ENCODE measurements at places on chromosomes 1 and 21. TPM values are rescaled to one million over a fixed set of nuclear protein-coding genes. Genes with fewer than 3 reads are reported as not detected.

Gene S100A2
- total RNA-seq: 34.8 TPM

Gene OR2L8
- total RNA-seq: not detected

DNA sequence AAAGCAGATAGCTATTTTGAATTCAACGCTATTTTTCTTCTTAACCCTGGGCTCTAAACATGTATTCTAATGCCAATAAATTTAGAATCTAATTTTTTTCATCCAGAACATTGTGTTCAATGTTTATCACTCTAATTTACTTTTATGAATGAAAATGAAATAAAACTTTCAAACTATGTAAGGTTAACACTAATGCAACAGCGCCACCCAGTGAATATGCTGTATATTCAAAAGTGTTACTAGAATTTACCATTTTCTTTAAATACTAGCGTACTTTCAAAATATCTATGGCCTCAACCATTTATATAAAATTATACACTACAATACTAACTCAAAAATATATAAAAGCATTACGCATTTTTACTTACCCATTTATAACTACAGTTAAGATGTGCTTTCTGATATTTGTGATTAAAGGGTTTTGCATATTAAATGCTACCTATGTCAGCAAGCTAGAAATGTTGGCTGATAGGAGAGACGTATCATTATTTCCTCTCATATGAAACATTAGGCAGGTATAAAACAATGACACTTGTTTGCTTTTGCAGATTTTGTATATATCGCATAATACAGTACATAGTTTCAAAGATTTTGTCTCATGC is 5.9 kb upstream of the NUF2 start:
- DNase-seq: no peak

DNA sequence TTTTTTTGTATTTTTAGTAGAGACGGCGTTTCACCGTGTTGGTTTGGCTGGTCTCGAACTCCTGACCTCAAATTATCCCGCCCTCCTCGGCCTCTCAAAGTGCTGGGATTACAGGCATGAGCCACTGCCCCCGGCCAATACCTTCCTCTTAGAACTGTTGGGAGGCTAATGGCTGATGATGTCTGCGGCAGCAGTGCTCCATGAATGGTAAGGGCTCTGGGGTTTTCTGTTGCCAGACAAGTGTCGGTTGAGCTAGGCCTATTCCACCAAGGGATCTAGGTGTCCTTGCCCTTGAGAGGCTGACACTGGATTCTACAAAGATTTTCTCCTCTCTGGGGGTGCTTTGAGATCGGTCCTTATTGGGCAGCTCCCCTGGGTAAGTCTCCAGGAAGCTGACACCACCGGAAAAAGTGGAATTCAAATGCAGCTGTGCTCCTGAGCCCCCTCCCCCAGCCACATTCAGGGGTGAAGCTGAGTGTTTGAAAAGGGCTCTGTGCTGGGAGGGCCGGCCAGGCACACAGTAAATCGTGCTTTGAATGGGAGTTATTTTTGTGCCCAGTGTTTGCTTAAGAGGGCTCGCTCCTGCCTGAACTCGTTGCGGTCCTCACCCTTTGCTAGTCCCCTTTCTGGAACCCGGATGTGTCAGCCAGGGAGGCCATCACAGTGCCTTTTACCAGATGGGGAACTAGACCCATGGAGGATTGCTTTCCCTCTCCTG is 5.2 kb downstream of the SOX13 start:
- DNase-seq: no peak
